ENCODE measurements at places on chromosomes 3 and 15.

- peak; percentile 55 for DNase-seq
Measured at GRCh38 chr3:186217820-186218164, 108.9 kb upstream of the ETV5 start.

- DNase-seq = no peak
Measured at GRCh38 chr15:28273873-28274610, 47.9 kb downstream of the HERC2 start.

DNA sequence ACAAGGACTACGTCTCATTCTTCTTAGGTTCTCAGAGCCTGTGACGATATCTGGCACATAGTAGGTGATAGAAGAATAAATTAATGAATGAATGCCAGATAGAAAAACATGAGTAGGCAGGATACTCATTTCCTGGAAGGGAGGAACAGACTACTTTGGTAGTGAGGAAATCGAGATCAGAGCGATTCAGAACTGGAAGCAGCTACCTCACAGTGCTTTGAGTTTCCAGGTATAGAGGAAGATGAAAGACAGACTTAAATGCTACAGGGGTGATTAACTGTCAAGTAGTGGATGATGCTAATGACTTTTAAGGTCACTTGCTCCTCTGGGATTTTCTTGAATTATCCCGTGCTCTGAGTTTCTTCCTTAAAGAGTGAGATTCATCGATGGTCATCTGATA lies 951.5 kb upstream of the CFAP20DC start:
- DNase-seq = no peak

GRCh38 chr15:76162036-76162398 lies 102.2 kb downstream of the TMEM266 start:
- no peak for DNase-seq

- DNase-seq = no peak
Measured at GRCh38 chr15:80985981-80986380, 3.6 kb downstream of the MESD start.

- peak; percentile 96 for DNase-seq
Measured at GRCh38 chr15:29925227-29926082, 103.2 kb upstream of the TJP1 start.

GRCh38 chr3:128492671-128493569 lies at the start of gene GATA2:
GATA2 (minus strand) TSS chr3:128493201; CDS start chr3:128487031, 6,170 bp downstream.
- DNase-seq = no peak

- no peak for DNase-seq
Measured at GRCh38 chr15:66722757-66723540, 20.9 kb downstream of the SMAD6 start.

DNA sequence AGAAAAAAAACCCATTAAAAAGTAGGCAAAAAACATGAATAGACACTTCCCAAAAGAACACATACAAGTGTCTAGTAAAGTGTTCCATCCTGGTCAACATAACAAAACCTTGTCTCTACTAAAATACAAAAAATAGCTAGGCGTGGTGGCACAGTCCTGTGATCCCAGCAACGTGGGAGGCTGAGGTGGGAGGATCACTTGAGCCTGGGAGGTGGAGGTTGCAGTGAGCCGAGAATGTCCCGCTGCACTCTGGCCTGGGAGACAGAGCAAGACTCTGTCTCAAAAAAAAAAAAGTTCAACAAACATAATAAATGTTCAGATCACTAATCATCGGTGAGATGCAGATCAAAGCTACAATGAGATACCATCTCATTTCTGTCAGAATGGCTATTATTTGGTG lies 43.5 kb upstream of the OSBPL11 start:
- DNase-seq = no peak

DNA sequence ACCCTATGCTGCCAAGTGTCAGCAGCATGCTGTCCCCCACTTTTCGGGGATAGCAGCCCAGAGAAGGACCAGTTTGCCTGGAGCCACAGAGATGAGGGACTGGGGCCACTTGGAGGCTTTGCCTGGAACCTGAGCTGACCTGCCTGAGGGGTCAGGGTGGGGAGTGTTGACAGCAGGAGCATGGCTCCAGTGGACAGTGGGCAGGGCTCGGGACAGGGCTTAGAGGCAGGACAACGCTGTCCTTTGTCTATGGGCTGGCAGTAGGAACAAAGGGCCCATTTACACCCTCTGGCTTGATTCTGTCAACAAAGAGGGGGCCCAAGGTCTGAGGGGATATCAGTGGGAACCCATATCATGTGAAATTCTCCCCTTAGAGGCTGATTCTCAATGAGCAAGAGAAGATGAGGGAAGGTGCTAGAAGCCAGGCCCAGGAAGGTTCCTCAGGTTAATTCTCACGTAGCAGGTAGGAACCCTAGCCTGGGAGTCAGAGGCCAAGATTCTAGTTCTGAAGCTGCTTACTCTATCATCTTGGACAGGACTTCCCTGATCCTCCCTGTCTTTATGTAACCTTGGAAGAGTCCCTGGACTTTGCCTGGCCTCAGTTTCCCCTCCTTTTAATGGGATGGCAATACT lies 29.7 kb upstream of the HHATL start:
- DNase-seq = no peak

- no peak for DNase-seq
Measured at GRCh38 chr3:126850370-126851085, 132.4 kb upstream of the PLXNA1 start.

GRCh38 chr3:194283221-194284006 lies 67.7 kb downstream of the CPN2 start:
- no peak for DNase-seq

DNA sequence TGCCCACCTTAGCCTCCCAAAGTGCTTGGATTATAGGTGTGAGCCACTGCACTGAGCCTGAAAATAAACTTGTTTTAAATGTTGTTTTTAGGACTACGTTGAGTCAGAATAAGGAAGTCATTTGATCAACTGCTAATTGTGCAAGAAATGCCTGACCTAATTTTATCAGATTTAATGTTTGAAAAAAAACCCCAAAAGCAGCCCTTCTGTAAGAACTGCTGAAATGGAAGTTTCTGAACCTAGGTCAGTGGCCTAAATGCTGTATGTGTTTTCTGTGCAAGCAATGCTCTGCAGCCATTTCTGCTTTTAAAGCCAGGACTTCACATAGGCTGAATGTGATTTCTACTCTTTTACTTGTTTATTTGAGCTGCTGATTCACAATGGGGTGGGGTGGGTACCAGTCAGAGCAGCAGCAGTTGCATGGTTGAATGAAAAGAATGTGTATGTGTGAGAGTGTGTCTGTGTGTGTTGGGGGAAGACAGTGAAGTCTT lies 6.6 kb downstream of the GPX1 start:
- DNase-seq = peak; percentile 92

DNA sequence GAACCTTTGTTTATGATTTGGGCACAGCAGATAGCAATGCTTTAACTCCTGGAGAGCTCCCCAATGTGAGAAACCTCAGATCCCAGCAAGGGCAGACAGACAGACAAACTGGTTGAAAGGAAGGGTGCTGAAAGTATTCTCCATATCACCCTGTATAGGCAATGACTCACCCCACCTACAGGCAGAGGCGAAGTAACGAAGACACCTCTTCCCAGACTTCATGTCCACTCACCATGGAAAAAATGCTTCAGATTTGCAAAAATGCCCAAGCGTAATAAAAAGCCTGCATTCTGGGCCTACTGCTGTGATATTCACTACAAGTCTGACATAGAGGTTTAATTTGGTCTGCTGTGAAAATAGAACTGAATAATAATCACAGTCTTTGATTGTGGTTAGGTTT lies 50.5 kb downstream of the THBS1 start:
- peak; percentile 89 for DNase-seq

DNA sequence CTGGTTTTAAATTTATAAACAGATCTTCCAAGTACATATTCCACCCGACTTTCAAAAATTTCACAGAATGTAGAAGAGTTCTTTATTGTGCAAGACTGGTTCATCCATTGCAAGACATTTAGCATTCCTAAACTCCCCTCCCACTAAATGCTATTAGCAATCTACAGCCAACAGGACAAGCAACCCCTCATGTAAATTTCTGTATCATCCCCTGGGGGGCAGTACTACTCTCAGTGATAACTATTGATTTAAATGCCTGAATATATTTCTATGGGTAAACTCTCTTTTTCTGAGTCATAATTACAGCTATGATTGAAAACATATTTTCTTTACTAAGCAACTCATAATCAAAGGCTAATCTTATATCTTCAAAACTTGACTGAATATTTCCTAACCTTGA lies 10.7 kb upstream of the SLC15A2 start:
- peak; percentile 77 for DNase-seq

DNA sequence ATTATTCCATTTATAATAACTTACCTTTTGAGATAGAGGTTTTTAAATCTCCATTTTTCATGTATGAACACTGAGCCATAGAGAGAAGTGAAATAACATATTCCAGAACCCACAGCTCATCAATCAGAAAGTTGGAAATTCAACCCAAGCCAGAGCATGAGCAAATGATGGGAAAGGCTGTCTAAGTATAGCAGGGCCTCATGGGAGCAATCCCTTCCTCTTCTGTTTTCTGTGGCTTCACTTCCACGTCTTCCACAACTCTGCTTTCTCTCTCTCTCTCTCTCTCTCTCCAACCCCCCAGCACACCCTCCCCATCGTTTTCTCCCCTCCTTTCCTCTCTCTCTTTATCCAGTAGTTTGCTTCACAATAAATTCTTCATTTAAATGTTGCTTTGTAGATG lies 14.8 kb upstream of the IL1RAP start:
- no peak for DNase-seq

DNA sequence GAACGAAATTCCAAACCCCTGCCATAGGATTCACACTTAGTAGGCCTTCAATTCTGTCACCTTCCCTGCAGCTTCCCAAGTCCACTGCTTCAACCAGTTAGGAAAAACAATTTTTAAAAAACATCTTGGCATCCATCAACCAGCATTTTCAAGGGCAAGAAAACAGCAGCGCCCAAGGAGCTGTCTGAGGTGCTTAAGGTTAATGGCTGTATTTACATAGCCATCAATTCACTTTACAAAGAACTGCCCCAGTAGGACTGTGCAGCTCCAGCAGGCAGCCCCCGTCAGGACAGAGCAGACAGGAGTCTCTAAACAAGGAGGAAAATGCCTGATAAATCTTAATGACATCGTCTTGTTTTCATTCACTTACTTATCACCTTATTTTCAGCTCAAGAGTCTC lies 13.3 kb downstream of the TAFA4 start:
- peak; percentile 11 for DNase-seq

- DNase-seq = no peak
Measured at GRCh38 chr3:52313188-52313773, 2.8 kb upstream of the DNAH1 start.

DNA sequence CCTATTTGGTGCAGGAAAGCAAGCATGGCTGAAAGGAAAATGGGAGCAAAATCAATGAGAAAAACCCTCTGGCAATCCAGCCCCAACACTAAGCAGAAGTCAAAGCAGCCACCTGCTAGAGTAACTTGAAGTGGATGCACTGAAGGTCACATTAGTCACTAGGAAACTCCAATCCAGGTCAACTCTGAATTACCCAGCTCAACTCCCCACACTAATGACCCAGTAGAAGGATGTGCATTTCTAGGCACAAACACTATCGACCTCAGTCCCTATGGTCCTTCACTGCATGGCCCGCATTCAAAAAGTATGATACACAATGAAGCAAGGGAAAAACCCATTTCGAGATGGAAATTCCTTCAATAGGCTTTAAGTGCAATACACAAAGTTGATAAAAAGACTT lies 80.6 kb downstream of the RAD18 start:
- DNase-seq = no peak

GRCh38 chr15:73317651-73318462 lies 50.9 kb downstream of the HCN4 start:
- no peak for DNase-seq

Data from bronchial epithelial cell (primary cell).